Motor neuron (in vitro differentiated cells): ENCODE measurements at places on chromosomes 2 and 18. TPM values are rescaled to one million over a fixed set of nuclear protein-coding genes. Genes with fewer than 3 reads are reported as not detected.

- ATAC-seq = no peak
Measured at GRCh38 chr2:210128961-210129360, 42.2 kb downstream of the KANSL1L start.

DNA sequence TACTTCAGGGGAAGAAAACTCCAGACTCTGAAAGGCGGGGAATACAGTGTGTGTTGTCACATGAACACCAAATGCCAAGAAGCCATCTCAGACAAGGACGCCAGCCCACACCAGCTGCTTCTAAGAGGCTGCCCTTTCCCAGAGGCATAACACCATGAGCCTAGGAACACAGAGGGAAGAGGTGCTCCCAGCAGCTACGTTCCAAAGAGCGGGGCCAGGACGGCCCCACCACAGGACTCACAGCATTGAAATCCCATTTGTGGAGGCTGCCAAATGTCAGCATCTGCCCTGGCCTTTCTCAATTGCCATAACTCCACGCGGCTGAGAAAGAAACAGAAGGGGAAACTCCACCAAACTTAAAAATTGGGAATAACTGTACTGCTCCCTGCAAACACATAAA lies 20.1 kb upstream of the ID2 start:
- ATAC-seq = no peak

GRCh38 chr18:63079114-63079513 lies 240.5 kb downstream of the BCL2 start:
- no peak for ATAC-seq

GRCh38 chr2:173544641-173545363 lies 190.1 kb downstream of the CDCA7 start:
- ATAC-seq = no peak

- no peak for ATAC-seq
Measured at GRCh38 chr2:25174192-25174861, 5.9 kb upstream of the POMC start.

DNA sequence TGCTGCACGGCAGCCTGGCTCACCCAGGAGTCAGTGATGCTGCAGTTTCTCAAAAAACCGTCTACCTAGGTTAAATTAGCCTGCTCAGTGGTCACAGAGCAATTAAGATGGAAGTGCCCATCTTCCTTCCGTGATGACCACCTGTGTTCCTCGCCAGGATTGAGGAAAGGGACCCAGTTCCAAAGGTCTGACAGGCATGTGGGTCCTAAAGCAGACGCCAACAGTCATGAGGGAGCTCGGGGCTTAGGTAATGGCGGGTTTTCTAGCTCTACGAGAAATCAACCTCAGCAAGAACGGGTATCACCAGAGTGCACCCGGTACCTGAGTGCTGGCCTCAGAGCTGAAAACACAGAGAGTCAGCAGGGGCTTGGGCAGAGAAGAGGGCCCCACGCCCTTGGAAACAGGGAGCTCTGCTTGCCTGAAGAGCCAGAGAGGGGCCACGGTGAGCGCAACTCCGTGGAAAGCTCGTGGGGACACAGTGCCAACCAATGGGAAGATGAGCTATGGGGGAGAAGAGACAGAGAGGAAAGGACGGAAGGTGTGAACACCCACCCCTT lies 34.3 kb upstream of the DNMT3A start:
- no peak for ATAC-seq

FASTKD1 gene
- total RNA-seq = 80.9 and 87.9 TPM in 2 replicates

ARHGEF4 gene
- total RNA-seq = 22.5 and 25.4 TPM in 2 replicates
